ENCODE measurements at places on chromosomes 5 and 9. TPM values are rescaled to one million over a fixed set of nuclear protein-coding genes. Genes with fewer than 3 reads are reported as not detected.

The C6 gene
- total RNA-seq: 25.8 TPM

The PTGS1 gene
- 2.9 TPM for total RNA-seq

The GNA14 gene
- 2.7 TPM for total RNA-seq

The CNTNAP3B gene
- total RNA-seq: 1.2 TPM

The NIM1K gene
- 0.08 TPM for total RNA-seq

The PTGES2 gene
- 136 TPM for total RNA-seq

The PGGT1B gene
- 24.7 TPM for total RNA-seq

The TERT gene
- not detected for total RNA-seq

The TRIM14 gene
- total RNA-seq: 1.8 TPM

The FCN2 gene
- total RNA-seq: not detected

The DDX4 gene
- total RNA-seq: not detected

The CAVIN4 gene
- 102 TPM for total RNA-seq

The CCDC152 gene
- total RNA-seq: 1.0 TPM

The PSMD5 gene
- total RNA-seq: 13.5 TPM

The FAM221B gene
- total RNA-seq: not detected

The PCDHAC1 gene
- 0.19 TPM for total RNA-seq

The DAB2 gene
- total RNA-seq: 28.7 TPM

The JAKMIP2 gene
- 0.11 TPM for total RNA-seq

The GPR150 gene
- not detected for total RNA-seq

The SPINK13 gene
- not detected for total RNA-seq

The PRR16 gene
- 18.1 TPM for total RNA-seq

The NELFB gene
- 37.2 TPM for total RNA-seq

The CCL27 gene
- total RNA-seq: not detected

The STC2 gene
- 6.0 TPM for total RNA-seq

The FRMPD1 gene
- 0.27 TPM for total RNA-seq

The PIP5K1B gene
- 27.1 TPM for total RNA-seq

The FST gene
- 1.9 TPM for total RNA-seq

The TRIP13 gene
- 0.57 TPM for total RNA-seq

The STOM gene
- total RNA-seq: 191 TPM

Measured in cardiac septum (tissue), 1 donor.